ENCODE measurements at places on chromosomes 2 and 18.

- peak; percentile 62 for DNase-seq
Observed at GRCh38 chr2:218658671-218659257, 659 bp downstream of the ZNF142 start.

GRCh38 chr2:15677141-15677843, 85.6 kb downstream of the DDX1 start:
- DNase-seq, result no peak

DNA sequence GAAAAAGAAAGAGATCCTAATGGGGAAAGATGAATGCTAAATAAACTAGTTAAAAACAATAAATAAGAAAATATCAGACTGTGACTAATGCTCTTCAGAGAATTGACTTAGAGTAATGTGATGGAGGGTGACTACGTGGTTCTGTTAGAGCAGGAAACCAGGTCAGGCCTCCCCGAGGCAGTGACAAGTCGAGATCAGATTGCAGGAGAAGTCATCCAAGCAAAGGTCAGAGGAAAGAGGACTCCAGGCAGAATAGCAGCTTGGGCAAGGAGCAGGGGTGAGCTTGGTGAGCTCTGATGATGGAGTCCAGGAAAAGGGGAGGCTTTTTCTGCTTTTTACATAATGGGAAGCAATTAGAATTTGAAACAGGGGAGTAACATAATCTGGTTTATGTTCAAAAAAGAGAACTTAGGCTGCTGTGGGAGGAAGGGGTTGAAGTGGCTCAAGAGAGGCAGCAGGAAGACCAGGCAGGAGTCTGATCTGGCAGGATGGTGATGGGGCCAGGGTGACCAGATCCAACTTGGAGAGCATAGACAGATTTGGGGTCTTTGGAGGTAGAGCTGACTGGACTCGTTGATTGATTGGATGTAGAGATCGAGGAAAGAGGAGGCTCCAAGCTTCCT, 27.3 kb upstream of the ITGB6 start:
- DNase-seq, result no peak

DNA sequence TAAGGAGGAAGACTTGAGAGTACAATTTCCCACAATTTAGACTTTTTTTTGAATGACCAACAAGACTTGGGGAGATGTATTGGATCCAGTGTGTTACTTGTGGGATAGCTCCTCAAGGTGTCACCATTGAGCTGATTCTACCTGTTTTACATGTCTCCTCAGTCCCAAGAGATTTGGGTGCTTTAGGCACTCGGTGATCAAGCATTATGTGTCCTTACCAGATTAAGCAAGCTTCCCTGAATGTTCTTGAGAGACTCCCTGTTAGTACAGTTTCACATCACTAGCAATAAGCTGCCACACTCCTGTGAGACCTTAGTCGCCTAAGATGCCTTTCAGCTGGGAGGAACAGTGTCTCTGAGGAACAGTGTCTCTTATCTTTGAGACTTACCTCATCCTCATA, 384.3 kb upstream of the SYT4 start:
- DNase-seq, result peak; percentile 62

- no peak for DNase-seq
Observed at GRCh38 chr2:133576714-133577113, 8.5 kb upstream of the NCKAP5 start.

DNA sequence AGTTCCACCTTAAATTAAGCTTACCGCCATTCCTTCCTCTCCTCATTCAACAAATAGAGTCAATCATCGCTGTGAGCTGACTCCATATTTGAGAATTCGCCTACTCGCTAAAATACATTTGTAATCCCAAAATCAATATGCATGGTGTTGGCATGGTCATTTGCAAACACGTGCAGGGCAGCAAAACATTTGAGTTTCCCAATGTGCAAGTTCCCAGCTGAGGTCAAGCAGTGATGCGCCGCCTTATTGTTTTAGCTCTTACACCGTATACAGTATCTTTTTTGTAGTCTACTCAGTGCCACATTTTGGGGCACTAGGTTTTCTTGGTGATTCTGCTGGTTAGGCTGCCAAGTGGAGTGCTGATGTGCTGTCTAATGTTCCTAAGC, 73.3 kb upstream of the MGAT4A start:
- DNase-seq, result no peak

GRCh38 chr2:221112744-221113143, 459.4 kb downstream of the EPHA4 start:
- no peak for DNase-seq

DNA sequence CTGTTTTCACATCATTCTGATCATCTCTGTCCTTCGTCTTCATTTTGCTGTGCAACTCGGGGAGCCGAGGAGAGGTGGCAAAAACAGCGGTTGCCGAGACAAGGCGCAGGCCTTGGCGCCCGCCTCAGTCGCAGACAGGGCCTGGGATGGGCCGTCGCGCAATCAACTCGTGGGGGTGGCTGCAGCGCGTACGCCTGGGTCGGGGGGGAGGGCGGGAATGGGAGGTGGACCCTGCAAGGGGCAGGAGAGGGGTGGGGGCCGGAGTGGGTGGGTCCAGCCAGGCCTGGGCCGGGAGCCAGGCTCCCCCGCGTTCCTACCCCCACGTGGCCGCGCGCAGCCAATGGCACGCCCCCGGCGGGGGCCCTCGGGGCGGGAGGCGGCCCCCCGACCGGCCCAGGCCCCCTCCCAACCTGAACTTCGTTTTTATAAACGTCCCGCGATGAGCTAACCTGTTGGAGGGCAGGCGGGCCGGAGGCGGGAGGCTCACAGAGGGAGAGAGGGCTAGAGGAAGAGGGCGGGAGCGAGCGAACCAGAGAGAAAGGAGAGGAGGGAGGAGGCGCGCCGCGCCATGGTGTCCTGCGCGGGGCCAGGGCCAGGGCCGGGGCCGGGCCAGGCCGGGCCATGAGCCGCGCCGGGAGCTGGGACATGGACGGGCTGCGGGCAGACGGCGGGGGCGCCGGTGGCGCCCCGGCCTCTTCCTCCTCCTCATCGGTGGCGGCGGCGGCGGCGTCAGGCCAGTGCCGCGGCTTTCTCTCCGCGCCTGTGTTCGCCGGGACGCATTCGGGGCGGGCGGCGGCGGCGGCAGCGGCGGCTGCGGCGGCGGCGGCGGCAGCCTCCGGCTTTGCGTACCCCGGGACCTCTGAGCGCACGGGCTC, at the start of gene HOXD13:
TSS of gene HOXD13 (plus strand) at position 452 of the 875 bp plus-strand sequence. CDS start at position 622, 170 bp downstream.
- peak; percentile 81 for DNase-seq

All from A673 (cell line).